ENCODE measurements at places on chromosomes 7 and 10.

DNA sequence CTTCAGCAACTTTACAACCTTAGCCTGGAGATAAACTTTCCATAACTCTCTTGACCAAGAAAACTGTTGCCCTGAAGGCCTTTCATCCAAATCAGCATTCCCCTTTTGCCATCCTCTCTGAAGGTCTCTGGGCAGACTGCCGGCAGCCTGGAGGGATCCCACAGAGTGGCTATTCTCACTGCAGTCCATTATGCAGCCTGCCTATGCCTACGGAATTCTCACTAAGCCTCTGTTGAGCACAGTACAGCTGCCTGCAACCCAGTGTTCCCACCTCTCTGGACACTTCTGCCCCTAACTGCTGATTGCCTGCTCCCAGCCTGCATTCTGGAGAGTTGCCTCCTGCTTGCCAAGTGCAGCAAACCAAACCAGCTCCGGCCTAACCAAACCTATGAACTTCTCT is 548.9 kb upstream of the STEAP1 start:
- DNase-seq = no peak

DNA sequence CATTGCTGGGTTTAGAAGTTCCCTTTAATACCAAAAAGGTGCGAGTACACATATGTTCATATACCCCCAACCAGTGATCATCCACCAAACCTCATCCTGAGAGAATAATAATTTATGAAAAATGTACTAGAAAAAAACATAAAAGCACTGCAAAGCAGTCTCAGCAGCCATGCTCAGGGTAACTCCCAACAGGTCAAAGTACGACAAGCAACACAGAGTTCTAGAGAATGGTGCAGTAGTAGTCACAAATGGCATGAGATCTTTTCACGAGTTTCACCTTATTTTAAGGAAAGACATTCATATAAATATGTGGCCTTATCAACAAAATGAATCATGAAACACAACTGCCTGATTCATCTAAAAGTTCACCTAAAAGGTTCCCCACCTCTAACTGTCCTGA is 338.5 kb downstream of the PARD3 start:
- no peak for DNase-seq

DNA sequence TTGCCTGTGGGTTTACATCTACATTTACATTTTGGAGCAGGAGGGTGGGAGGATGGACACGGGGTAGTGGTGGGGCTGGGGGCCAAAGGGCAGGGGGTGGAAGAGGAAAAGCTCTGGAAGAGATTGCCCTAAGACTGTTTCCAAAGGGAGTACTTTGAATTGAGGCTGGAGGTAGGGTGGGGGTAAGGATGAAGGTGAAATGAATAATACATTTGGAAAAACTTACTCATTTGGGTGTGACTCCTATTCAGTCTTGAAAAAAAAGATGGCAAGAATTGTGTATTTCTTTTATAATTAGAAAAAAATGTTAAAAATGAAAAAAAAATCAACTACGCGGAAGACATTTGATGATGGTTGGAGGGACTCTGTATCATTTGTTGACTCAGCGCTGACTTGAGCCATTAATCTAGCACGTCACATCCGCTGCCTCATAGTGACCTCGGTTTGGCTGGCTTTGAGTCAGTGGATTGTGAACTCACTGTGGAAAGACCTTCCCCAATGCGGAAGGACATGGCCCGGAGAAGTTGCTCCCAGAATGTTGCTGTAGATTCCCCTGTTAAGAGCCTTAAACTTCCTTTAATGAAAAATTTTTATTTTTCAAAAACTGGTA is 2.8 kb downstream of the FAM180A start:
- no peak for DNase-seq

DNA sequence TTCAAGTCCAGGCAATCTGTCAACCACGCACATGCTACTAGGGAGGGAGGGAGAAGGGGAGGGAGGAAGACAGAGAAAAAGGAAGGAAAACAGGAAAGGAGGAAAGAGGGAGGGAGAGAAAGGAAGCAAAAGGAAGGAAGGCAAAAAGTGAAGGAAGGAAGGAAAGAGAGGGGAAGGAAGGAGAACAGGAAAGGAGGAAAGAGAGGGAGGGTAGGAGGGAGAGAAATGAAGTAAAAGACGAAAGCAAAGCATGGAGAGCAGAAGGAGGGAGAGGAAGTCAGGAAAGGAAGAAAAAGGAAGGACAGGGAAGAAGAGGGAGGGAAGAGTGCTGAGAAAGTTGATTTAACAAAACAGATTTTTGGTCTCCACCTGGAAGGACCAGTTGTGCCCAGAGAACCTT is 25.6 kb downstream of the KLF6 start:
- DNase-seq = no peak

GRCh38 chr7:14381306-14381705 is 391.8 kb upstream of the ETV1 start:
- DNase-seq = no peak

Measured in nucleus accumbens (tissue), 56 donors.